ENCODE measurements at places on chromosomes 2 and 18.

GRCh38 chr2:234288974-234289455 is 207.9 kb downstream of the ARL4C start:
- DNase-seq: peak; percentile 78

- no peak for DNase-seq
These were observed 89.2 kb upstream of the REG3A start for GRCh38 chr2:79248776-79249175.

DNA sequence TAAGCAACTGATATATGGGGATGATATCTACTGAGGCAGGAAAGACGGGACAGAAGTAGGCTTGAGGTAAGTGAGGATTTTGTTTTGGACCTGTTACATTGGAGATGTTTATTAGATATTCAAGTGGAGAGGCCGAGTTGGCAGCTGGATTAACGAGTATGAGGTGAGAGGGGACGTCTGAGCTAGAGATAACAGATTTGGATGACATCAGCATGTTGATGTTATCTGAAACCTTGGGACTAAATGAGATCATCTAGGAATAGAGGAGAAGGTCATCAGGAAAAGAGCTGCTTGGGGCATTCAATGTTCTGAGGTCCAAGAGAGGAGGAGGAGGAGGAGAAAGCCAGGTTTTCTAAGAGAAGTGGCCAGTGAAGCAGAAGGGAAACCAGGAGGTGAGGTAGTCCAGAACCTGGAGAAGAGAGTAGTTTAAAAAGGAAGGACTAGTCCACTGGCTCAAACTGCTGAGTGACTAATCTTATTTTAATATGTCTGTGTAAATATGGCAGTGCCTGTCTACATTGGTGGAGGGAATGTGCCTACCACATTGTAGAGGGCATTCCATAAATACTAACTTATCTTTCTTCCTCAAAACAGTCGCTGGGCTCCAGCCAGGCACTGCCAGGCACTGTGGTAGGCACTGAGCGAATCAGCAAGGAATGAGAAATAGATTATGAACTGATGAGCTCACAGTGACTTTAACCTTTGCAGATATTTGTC is 488.3 kb downstream of the DLGAP1 start:
- no peak for DNase-seq

- DNase-seq: no peak
These were observed 61.0 kb downstream of the ERBB4 start for GRCh38 chr2:212477571-212477970.

DNA sequence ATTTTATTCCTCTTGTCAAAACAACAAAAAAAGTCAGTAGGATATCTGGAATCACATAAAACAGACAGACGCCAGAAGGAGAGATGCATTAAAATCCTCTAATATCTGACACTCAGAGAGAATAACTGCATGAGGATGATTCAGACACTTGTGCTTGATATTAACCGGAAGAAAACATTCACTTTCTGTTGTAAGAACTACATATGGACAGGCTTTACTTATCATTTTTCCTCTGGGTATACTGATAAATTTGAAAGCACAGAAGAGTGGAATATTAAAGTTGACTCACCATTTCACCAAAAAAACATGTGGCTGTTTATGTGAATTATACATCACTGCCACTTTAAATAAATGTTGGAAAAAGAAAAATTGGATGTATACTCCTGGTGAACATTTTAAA is 589.1 kb upstream of the CDH2 start:
- no peak for DNase-seq

- no peak for DNase-seq
These were observed 87.3 kb downstream of the ACOXL start for GRCh38 chr2:110819711-110820110.

GRCh38 chr2:10522726-10523405 is 74.7 kb upstream of the ODC1 start:
- no peak for DNase-seq

DNA sequence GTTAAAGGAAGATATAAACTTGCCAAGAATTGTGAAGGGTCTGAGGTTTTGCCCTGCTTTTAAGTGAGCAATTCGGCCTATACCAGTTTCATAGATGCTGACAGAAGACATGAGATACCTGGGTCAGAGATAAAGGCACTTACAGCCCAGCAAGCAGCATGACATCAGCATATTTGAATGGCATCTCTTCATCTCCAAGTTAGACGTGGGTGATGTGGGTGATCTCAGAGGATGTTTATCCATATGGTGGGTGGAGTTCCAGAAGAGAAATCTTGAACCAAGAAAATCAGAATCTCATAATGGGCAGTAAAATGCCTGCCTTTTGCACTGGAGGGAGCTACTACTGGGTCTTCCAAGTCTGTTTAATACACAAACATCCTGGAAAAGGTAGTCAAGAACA is 44.7 kb downstream of the GYPC start:
- DNase-seq: no peak

- no peak for DNase-seq
These were observed 115.2 kb upstream of the FOSL2 start for GRCh38 chr2:28277466-28277865.
